CD4-positive, CD25-positive, alpha-beta regulatory T cell (primary cell): ENCODE measurements at places on chromosomes 1 and 21. TPM values are rescaled to one million over a fixed set of nuclear protein-coding genes. Genes with fewer than 3 reads are reported as not detected.

GRCh38 chr21:43315244-43316137 lies 111.4 kb downstream of the SIK1 start:
- H3K36me3 ChIP-seq, result no peaks in the 10 kb centered on the region
- H3K4me3 ChIP-seq, result no peak overlapping the region
- H3K27me3 ChIP-seq, result no peaks in the 10 kb centered on the region
- H3K27ac ChIP-seq, result no peak overlapping the region
- H3K4me1 ChIP-seq, result no peaks in the 10 kb centered on the region
- DNase-seq, result peak; percentile 22

ZNF672 gene
- 25.2 TPM for polyA plus RNA-seq

- H3K4me3 ChIP-seq, result no peak overlapping the region
- no peaks in the 10 kb centered on the region for H3K36me3 ChIP-seq
- no peaks in the 10 kb centered on the region for H3K4me1 ChIP-seq
- peak; percentile 31 for DNase-seq
- H3K27ac ChIP-seq, result no peak overlapping the region
Measured at GRCh38 chr1:201408176-201408833, 9.2 kb upstream of the LAD1 start.

CFHR5 gene
- not detected for polyA plus RNA-seq

ATAD3B gene
- polyA plus RNA-seq, result 2.3 TPM

- peaks cover 8% of the 10 kb centered on the region for H3K36me3 ChIP-seq
- no peak overlapping the region for H3K27ac ChIP-seq
- no peak for DNase-seq
- no peak overlapping the region for H3K4me3 ChIP-seq
- H3K4me1 ChIP-seq, result no peaks in the 10 kb centered on the region
- no peaks in the 10 kb centered on the region for H3K27me3 ChIP-seq
Measured at GRCh38 chr21:32468681-32469111, 56.2 kb downstream of the EVA1C start.

ZNF697 gene
- polyA plus RNA-seq, result not detected

SYT6 gene
- polyA plus RNA-seq, result not detected

DNA sequence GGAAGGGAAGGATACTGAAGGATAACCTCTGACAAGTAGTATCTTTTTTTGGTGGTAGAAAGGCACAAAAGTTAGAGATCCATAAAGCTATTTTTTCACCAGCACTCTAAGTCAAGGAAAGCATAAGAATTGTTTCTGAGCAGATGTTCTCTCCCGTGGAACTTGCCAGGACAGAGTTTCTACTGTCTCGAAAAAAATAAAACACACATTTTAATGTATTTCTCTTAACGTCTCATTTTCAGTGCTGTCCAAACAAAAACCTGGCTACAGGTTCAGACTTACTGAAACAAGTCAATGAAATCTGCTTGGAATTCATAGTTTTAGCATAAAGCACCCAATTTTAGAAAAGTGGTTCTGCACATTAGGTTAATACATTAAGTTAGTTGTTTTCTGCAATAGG lies 338.3 kb downstream of the LTN1 start:
- H3K27me3 ChIP-seq, result no peaks in the 10 kb centered on the region
- no peaks in the 10 kb centered on the region for H3K36me3 ChIP-seq
- H3K4me1 ChIP-seq, result no peaks in the 10 kb centered on the region
- H3K27ac ChIP-seq, result no peak overlapping the region
- no peak overlapping the region for H3K4me3 ChIP-seq
- DNase-seq, result no peak

USH2A gene
- polyA plus RNA-seq, result not detected

TINAGL1 gene
- polyA plus RNA-seq, result not detected

LCE1D gene
- polyA plus RNA-seq, result not detected

RHD gene
- polyA plus RNA-seq, result 0.42 TPM

ARHGAP29 gene
- not detected for polyA plus RNA-seq

TNFRSF8 gene
- polyA plus RNA-seq, result 3.2 TPM

- no peak overlapping the region for H3K27ac ChIP-seq
- H3K4me3 ChIP-seq, result no peak overlapping the region
- H3K36me3 ChIP-seq, result no peaks in the 10 kb centered on the region
- no peaks in the 10 kb centered on the region for H3K27me3 ChIP-seq
Measured at GRCh38 chr1:87058343-87058649, 143.9 kb downstream of the HS2ST1 start.

DNA sequence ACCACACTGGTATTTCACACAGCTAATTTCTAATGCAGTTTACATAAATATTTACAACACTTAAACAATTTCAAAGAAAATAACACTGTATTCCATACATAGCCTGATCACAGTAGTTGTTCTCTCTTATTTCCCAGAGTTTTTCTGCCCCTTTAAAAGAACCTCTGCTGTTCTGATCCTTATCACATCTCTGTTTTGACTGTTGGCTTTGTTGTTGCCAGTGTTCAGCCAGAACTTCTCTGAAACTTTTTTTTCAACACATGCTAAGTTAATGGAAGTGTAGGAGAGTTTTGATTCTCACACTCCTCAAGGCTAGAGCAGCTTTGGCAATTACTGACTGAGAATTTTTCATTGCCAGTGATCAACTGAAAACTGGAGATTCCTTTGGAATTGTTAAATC lies 11.1 kb downstream of the SELE start:
- no peaks in the 10 kb centered on the region for H3K4me1 ChIP-seq
- no peak overlapping the region for H3K27ac ChIP-seq
- H3K27me3 ChIP-seq, result peaks cover 5% of the 10 kb centered on the region
- H3K36me3 ChIP-seq, result no peaks in the 10 kb centered on the region
- no peak overlapping the region for H3K4me3 ChIP-seq

- H3K36me3 ChIP-seq, result no peaks in the 10 kb centered on the region
- H3K27me3 ChIP-seq, result peaks cover 22% of the 10 kb centered on the region
- DNase-seq, result no peak
- no peak overlapping the region for H3K4me3 ChIP-seq
- peaks cover 20% of the 10 kb centered on the region for H3K4me1 ChIP-seq
- no peak overlapping the region for H3K27ac ChIP-seq
Measured at GRCh38 chr1:15152318-15153183, 996 bp upstream of the TMEM51 start.

- H3K36me3 ChIP-seq, result no peaks in the 10 kb centered on the region
- no peak within 1 kb of the TSS for H3K27ac ChIP-seq
- no peak within 1 kb of the TSS for H3K4me3 ChIP-seq
- no peaks in the 10 kb centered on the region for H3K27me3 ChIP-seq
Measured at GRCh38 chr1:11046625-11047365, at the start of gene MASP2. TSS of gene MASP2 (minus strand) at chr1:11047239. CDS start at chr1:11047207, 32 bp downstream.

UBXN11 gene
- polyA plus RNA-seq, result 8.1 TPM

DNA sequence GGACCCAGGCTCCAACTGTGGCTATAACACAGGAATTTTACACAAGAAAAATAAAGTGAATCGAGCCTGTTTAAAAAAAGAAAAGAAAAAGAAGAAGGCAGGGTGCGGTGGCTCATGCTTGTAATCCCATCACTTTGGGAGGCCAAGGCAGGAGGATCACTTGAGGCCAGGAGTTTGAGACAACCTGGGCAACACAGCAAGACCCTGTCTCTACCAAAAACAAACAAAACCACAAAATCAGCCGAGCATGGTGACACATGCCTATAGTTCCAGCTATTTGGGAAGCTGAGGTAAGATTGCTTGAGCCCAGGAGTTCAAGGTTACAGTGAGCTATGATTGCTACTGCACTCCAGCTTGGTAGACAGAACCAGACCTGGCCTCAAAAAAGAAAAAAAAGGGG lies 17.7 kb downstream of the MTF1 start:
- no peak overlapping the region for H3K4me3 ChIP-seq
- peaks cover 4% of the 10 kb centered on the region for H3K4me1 ChIP-seq
- H3K27me3 ChIP-seq, result no peaks in the 10 kb centered on the region
- DNase-seq, result no peak

DNA sequence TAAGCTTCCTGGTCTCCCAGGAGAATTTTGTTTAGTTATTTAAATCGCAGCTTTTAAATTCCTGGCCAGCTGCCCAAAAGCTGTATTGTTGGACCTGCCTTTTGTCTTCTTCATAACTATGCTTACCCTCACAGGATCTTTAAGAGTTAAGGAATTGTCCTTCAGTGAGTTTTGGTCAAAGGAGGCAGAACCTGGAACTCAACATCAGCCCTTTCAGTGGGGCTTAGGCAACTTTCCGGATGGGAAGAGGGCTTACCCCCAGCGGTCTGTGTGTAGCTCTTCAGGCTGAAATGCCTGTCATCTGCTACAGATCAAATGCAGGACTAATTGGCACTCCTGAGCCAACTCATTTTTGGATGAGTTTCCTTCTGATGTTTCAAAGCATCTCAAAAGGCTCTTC lies 402.6 kb downstream of the SIPA1L2 start:
- H3K4me1 ChIP-seq, result no peaks in the 10 kb centered on the region
- H3K27ac ChIP-seq, result no peak overlapping the region
- no peaks in the 10 kb centered on the region for H3K27me3 ChIP-seq
- no peak for DNase-seq
- H3K4me3 ChIP-seq, result no peak overlapping the region

- H3K4me1 ChIP-seq, result no peaks in the 10 kb centered on the region
- DNase-seq, result no peak
- H3K4me3 ChIP-seq, result no peak overlapping the region
Measured at GRCh38 chr21:27244352-27244751, 277.5 kb upstream of the ADAMTS5 start.

GRCh38 chr1:174998569-174999215 lies 1.1 kb upstream of the CACYBP start:
- H3K36me3 ChIP-seq, result peaks cover 5% of the 10 kb centered on the region
- peaks cover 43% of the 10 kb centered on the region for H3K4me1 ChIP-seq
- no peaks in the 10 kb centered on the region for H3K27me3 ChIP-seq
- peak; percentile 76 for DNase-seq

DNA sequence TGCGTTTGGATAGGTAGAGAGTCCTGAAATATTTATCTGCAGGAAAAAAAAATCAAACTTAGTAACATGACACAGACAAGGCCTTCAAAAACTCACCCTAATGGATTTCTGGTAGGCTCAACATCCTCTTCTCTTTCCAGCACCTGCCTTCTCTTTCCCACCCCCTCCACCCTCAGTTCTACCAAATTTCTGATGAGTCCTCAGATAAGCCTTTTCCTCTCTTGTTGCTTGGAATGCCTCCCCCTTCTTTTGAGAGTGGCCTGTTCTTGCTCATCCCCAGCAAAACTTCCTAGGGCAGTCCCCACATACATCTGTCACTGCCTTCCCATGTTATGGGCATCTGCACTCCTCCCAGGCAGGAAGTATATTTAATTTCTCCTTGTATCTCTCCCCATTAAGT lies 7.6 kb upstream of the LBR start:
- no peaks in the 10 kb centered on the region for H3K36me3 ChIP-seq
- H3K4me3 ChIP-seq, result no peak overlapping the region
- DNase-seq, result no peak
- H3K4me1 ChIP-seq, result no peaks in the 10 kb centered on the region
- H3K27me3 ChIP-seq, result no peaks in the 10 kb centered on the region
- H3K27ac ChIP-seq, result no peak overlapping the region

NPHP4 gene
- 0.68 TPM for polyA plus RNA-seq

SLC45A1 gene
- 0.48 TPM for polyA plus RNA-seq

GRCh38 chr1:40762144-40762923 lies 21.3 kb upstream of the KCNQ4 start:
- H3K27me3 ChIP-seq, result no peaks in the 10 kb centered on the region
- peaks cover 21% of the 10 kb centered on the region for H3K4me1 ChIP-seq
- no peak overlapping the region for H3K27ac ChIP-seq
- peaks cover 83% of the 10 kb centered on the region for H3K36me3 ChIP-seq
- no peak for DNase-seq
- no peak overlapping the region for H3K4me3 ChIP-seq

- no peak overlapping the region for H3K4me3 ChIP-seq
- H3K27me3 ChIP-seq, result no peaks in the 10 kb centered on the region
- no peaks in the 10 kb centered on the region for H3K36me3 ChIP-seq
- DNase-seq, result no peak
Measured at GRCh38 chr1:55718758-55719671, 503.9 kb upstream of the USP24 start.

- H3K27ac ChIP-seq, result no peak within 1 kb of the TSS
- no peak for DNase-seq
- no peaks in the 10 kb centered on the region for H3K36me3 ChIP-seq
- H3K27me3 ChIP-seq, result peaks cover 19% of the 10 kb centered on the region
- no peaks in the 10 kb centered on the region for H3K4me1 ChIP-seq
Measured at GRCh38 chr1:47415728-47416318, at the start of gene FOXE3. TSS of gene FOXE3 (plus strand) at chr1:47416285. CDS start at chr1:47416316, 31 bp downstream.

DNA sequence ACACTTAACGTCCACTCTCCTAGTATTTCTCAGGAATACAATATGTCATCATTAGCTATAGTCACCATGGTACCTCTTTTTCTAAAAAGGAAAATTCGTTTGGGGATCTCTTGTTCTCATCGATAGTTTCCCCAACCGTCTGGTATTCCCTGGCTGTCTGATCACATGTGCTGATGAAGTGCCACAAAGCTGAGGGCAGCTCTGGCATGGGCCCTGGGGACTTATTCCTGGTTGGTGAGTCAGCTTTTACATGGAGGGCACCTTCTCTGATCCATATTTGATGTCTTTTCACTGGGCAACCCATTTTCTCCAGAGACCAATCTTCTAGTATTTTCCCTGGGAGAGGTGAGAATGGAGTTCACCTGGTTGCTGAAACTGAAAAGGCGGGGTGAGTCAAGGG lies 39.5 kb downstream of the CHD1L start:
- H3K27me3 ChIP-seq, result no peaks in the 10 kb centered on the region
- peaks cover 65% of the 10 kb centered on the region for H3K36me3 ChIP-seq
- no peak overlapping the region for H3K27ac ChIP-seq
- no peaks in the 10 kb centered on the region for H3K4me1 ChIP-seq

LCA5L gene
- not detected for polyA plus RNA-seq

IL10RB gene
- polyA plus RNA-seq, result 105 TPM

DNA sequence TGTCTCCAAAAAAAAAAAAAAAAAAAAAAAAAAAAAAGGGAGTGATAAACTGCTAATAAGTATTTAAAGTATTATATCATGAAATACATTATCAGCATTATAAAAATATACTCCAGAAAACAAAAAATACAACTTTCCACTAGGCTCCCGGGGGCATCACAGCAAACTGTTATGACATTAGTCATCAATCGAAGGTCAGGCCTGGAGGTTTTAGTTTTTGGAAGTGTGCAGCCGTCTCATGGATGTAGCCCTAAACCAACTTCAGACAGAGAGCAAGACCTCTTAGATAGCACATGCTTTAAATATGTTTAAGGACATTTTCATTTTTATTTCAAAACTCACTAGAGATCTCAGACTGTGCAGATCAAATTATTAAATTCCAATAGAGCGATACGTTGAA lies 106.3 kb downstream of the RERE start:
- no peaks in the 10 kb centered on the region for H3K36me3 ChIP-seq
- H3K4me3 ChIP-seq, result no peak overlapping the region
- no peak overlapping the region for H3K27ac ChIP-seq
- H3K4me1 ChIP-seq, result peaks cover 16% of the 10 kb centered on the region
- DNase-seq, result no peak

GRCh38 chr1:117820096-117820495 lies 109.3 kb downstream of the GDAP2 start:
- no peaks in the 10 kb centered on the region for H3K36me3 ChIP-seq
- no peak overlapping the region for H3K4me3 ChIP-seq
- H3K4me1 ChIP-seq, result no peaks in the 10 kb centered on the region
- H3K27me3 ChIP-seq, result peaks cover 5% of the 10 kb centered on the region

- no peak for DNase-seq
- H3K27me3 ChIP-seq, result no peaks in the 10 kb centered on the region
- H3K4me3 ChIP-seq, result no peak overlapping the region
- H3K36me3 ChIP-seq, result no peaks in the 10 kb centered on the region
Measured at GRCh38 chr1:1948783-1949182, 29.7 kb upstream of the TMEM52 start.

- no peaks in the 10 kb centered on the region for H3K36me3 ChIP-seq
- H3K4me3 ChIP-seq, result no peak overlapping the region
- H3K4me1 ChIP-seq, result no peaks in the 10 kb centered on the region
- H3K27ac ChIP-seq, result no peak overlapping the region
Measured at GRCh38 chr21:16572032-16572431, 842.2 kb downstream of the USP25 start.
